Activated CD8-positive, alpha-beta memory T cell treated with anti-CD3 and anti-CD28 coated beads for 24 hours (primary cell): ENCODE measurements at places on chromosomes 7 and 10.

DNA sequence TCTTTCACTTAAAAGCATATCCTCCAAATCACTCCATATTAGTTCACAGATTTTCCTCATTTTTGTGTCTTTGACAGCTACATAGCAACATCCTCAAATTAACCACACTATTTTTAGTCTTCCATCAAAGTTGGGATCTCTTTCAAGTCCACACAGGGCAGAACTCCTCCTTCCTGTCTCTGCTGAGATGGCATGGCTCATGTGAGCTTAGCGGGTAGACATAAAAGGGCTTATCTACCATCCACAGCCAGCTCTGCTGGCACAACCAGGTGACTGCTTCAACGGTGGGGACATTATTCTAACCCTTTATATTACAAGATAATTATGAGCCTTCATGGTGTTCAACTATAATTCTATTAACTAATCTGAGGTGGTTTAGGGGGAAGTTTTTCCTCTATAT is 35.5 kb downstream of the ICA1 start:
- no peak for DNase-seq

GRCh38 chr7:22781230-22781711 is 41.4 kb downstream of the TOMM7 start:
- DNase-seq = no peak

- DNase-seq = no peak
Measured at GRCh38 chr7:5193880-5194279, 3.8 kb downstream of the WIPI2 start.

DNA sequence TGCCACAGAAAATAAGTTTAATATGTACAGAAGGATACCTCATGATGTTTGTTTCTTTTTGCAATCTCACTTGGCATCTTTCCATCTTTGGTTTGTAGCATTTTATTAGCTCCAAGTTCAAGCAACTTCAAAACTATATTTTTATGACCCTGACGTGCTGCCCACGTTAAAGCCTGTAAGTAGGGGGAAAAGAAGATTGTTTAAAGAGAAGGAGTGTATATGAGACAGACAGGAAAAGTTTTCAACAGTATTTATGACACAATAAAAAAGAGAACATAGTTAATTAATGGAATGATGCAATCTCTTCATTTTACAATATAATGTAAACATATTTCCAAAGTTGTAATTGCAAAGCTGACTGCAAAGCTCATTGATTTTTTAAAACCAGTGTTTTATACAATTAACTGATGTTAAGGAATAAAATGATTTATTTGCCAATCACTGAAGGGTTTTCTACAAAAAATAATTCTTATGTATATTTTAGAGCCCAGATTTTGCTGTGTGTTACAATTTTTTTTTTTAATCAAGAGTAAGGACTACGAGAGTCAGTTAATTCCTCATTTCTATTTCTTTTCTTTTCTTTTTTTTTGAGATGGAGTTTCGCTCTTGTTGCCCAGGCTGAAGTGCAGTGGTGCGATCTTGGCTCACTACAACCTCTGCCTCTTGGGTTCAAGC is 42.5 kb downstream of the ASZ1 start:
- no peak for DNase-seq

DNA sequence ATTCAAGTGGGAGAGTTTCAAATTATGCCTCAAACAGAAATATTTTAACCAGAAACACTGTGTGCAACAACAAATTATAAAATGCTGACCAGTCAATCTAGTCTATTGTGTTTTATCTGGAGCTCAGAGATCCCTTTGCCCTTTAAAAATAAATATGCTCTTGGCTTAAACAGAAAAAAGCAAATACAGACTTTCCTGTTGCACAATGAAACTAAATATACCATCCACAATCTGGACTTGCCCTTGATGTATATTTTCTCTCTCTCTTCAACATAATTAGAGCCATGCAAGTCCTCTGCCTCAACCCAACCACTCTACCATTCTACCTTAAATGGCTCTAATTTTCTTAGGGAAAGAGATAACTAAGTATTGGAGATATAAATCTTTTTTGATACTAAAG is 34.9 kb downstream of the ASAH2 start:
- no peak for DNase-seq

- no peak for DNase-seq
Measured at GRCh38 chr7:41002741-41003610, 699.9 kb downstream of the INHBA start.

DNA sequence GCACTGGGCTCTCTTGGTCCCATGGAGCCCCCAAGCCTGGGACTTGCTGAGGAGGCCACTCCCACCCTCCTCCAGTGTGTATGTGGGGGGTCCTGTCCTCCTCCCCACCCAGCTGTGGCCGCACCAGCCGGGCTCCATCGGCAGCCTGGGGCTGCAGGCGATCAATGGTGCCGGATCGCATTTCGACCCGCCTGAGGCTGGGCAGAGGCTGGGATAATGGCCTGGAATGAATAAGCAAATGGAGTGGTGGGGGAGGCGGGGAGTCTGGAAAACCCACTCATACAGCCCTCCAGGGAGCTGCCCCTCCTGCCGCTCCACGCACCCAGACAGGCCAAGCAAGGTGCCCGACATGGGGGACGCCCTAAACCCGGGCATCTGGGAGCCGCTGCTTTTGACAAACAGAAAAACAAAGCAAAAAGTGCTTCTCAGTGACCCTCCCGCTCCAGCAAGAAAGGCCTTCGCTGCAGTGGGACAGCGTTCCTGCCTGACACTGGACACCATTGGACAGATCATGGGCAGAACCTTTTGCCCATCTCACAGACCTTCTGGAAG is 160.5 kb downstream of the NRF1 start:
- DNase-seq = no peak

- DNase-seq = no peak
Measured at GRCh38 chr7:3821488-3821887, 520.4 kb downstream of the SDK1 start.
